ENCODE measurements at places on chromosomes 12 and 14.

- DNase-seq, result peak; percentile 31
Measured at GRCh38 chr12:110677206-110677911, 11.6 kb downstream of the HVCN1 start.

DNA sequence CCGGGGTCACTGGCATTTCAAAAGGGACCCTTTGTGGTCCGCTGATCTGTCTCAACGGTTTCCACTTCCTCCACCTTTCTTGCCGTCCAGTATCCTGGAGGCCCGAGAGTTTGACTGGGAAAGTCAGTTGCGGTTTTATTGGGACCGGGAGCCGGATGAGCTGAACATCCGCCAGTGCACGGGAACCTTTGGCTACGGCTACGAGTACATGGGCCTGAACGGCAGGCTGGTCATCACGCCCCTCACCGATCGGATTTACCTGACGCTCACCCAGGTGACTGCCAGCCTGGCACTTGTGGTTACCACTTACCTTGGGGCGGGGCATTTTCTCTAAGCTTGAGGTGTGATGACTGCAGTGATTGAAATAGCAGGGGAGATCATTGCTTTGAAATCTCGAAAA is 83.8 kb downstream of the DNAH10 start:
- no peak for DNase-seq

GRCh38 chr14:81157431-81157830 is 63.3 kb downstream of the GTF2A1 start:
- peak; percentile 27 for DNase-seq

DNA sequence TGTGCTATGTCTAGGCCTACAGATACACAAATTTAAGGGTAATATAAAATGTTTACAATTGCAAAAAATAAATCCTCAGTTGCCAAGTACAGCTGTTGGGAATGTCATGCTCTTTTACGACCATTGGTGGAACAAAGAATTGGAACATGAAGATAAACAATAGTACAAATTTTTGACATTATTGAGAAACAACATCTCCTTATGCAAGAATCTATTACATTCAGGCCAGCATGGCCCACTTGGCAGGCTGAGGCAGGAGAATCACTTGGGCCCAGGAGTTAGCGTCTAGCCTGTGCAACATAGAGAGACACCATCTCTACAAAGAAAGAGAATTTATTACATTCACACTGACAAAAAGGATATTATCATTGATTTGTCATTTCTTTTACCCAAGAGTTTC is 135.9 kb upstream of the NTF3 start:
- DNase-seq, result peak; percentile 7

GRCh38 chr12:62517887-62518286 is 51.3 kb downstream of the MON2 start:
- no peak for DNase-seq

Measured in LHCN-M2 (cell line).